ENCODE measurements at places on chromosomes 3 and 15.

- DNase-seq = no peak
Measured at GRCh38 chr3:10279384-10280176, 13.2 kb downstream of the GHRL start.

DNA sequence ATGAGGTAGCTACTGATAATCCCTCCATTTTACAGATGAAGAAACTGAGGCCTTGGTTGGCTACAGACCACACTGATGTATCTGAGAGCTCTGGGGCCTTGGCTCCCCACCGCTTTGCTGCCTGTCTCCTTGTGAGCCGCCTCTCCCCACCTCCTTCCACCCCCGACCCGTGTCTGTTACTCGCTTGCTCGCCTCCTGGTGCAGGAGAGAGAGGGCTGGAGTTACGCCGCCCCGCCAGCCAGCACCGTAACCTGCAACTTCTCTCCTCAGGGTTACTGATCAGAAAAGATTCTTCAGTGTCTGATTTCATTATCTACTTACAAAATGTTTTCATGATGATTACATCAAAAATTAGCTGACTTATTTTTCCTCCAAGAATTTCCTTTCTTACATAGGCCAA lies 34.1 kb downstream of the TM2D3 start:
- no peak for DNase-seq

DNA sequence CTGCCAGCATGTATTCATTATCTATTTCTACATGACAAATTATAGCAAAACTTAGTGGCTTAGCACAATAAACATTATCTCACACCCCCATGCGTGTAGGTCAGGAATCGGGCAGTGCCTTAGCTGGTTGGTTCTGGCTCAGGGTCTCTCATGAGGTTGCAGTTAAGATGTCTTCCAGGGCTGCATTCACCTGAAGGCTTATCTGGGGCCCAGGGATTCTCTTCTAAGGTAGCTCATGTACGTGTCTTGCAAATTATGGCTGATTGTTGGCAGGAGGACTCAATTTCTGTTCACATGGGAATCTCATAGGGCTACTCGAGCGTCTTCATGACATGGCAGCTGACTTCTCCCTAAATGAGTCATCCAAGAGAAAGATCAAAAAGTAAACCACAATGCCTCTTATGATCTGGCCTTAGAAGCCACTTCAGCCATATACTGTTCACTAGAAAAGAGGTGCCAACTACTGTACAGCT lies 42.9 kb upstream of the TSC22D2 start:
- DNase-seq = no peak

DNA sequence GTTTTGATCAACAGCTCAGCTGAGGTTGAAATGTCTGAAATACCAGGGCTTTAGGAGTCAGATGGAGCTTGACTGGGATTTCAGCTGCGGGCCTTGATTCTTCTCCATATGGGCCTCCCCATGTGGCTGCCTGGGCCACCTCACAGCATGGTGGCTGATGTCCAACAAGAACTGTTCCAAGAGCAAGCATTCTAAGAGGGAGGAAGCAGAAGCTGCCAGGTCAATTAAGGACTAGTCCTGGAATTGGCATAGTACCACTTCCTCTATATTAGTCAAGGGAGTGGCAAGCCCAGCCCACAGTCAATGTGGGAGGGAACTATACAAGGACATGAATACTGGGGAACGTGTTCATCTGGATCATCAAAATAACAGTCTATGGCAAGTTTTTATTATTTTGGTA lies 181.7 kb upstream of the ANKRD28 start:
- DNase-seq = no peak

DNA sequence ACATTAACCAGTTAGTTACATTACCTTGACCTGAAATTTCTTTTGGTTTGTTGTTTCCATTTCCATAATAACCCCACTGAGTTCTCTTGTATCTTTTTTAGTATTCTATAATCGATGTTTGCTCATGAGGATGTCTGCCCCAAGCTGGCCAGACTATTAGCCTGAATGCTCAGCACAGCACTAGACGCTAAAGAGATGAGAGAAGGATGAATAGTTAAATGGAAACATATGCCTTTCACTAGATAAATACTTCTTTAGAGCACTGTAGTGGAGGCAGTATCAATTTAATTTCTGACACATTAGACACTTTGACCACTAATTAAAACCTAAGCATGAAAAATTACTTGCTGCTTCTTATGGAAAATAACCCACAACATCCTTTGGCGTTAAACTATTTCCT lies 654.9 kb upstream of the KCNMB2 start:
- no peak for DNase-seq

GRCh38 chr3:52339612-52340011 lies 23.5 kb downstream of the DNAH1 start:
- DNase-seq = no peak

DNA sequence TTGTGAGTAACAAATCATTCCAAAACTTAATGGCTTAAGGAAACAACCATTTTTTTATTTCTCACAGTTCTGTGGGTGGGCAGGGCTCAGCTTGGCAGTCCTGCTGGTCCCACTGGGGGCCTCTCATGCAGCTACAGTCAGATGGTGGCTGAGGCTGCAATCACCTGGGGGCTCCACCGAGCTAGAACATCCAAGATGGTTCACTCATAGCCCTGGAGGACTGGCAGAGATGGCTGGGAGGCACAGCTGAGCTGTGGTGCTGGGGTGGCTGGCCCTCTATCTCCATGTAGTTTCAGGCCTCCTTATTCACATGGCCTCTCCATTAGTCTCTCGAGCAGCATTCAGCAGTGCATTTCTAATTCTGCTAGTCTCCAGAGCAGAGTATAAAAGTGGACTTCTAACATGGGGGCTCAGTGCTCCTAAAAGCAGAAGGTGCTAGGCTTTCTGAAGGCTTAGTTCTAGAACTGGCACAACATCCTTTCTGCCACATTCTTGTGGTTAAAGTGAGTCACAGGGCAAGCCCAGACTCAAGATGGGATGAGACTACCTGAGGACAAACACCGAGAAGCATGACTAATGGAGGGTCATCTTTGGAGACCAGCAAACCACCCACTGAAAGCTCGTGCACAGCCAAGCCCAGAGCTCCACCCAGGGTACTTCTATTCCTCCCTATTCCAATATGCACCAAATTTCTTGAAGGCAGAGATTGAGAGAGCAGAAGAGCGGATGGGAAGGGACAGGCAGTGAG lies 6.3 kb downstream of the CAV3 start:
- no peak for DNase-seq

- no peak for DNase-seq
Measured at GRCh38 chr3:8298021-8298954, 203.3 kb upstream of the LMCD1 start.

- no peak for DNase-seq
Measured at GRCh38 chr15:63345391-63345752, 36.3 kb downstream of the CA12 start.

- DNase-seq = no peak
Measured at GRCh38 chr3:141285570-141285969, 53.9 kb downstream of the PXYLP1 start.

DNA sequence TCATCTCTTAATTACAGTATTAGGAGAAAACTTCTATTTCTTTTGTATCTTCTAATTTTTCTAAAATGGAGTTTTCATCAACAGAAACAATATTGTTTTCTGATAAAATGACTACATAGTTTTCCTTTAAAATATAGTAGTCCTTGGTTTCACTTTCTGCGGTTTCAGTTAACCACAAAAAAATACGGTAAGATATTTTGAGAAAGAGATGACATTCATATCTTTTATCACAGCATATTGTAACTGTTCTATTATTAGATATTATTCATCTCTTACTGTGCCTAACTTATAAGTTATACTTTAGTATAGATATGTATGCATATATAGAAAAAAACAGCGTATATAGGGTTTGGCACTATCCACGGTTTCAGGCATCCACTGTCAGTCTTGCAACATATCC lies 2.3 kb downstream of the B4GALT4 start:
- DNase-seq = no peak

DNA sequence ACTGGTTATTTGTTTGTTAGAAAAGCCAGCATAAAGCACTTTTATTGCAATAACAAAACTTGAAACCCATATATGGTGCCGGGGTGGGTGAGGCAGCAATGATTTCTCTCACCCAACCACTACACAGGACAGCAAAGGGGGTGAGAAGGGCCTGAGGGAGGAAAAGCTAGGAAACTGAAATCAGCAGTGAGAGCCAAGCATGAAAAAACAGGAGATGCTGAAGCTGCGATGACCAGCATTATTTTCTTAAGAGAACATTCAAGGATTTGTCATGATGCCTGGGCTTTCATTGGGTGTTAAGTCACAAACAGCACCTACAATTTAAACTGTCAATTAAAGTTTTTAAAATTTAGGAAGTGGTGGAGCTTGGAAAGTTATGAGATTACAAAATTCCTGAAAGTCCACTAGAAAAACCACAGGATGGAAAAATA lies 11.9 kb upstream of the TM4SF4 start:
- no peak for DNase-seq

DNA sequence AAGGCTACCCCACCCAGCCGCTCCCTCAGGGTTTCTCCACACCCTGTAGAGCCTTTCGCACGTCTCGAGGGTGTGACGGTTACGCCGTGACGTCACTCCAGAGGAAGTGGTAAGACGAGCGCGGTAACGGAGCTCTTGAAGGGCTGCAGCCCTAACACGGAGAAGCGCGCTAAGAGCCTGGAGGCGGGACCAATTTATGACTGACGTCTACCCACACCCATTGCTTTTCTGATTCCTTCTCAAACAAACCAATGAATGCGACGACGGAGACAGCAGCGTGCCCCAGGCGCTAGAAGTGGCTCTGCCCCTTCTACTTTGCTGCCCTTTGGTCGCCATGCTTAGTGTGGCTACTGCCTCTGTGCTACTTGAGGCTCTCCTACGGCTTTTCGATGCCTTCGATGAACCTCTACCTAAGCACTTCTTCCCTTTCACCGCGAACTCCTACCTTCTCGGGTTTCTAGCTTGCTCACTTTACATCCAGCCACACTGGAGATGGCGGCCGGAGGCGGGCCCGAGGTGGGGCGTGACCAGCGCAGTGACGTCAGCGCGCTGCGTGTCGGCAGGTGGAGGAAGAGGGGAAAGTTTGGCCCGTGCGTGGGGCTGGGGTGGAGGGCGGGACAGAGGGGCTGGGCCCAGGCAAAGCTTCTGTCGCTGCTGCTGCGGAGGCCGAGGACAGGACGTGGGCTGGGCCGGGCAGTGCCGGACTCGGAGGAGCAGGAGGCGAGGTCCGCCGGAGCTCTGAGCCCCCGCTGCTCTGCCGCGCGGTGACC lies at the start of gene OXSR1:
OXSR1 (plus strand) TSS at position 586 of the 770 bp plus-strand sequence. CDS start 340 bp downstream, outside the sequence.
- peak; percentile 95 for DNase-seq

- DNase-seq = no peak
Measured at GRCh38 chr15:62783303-62783957, 259.1 kb upstream of the TPM1 start.

DNA sequence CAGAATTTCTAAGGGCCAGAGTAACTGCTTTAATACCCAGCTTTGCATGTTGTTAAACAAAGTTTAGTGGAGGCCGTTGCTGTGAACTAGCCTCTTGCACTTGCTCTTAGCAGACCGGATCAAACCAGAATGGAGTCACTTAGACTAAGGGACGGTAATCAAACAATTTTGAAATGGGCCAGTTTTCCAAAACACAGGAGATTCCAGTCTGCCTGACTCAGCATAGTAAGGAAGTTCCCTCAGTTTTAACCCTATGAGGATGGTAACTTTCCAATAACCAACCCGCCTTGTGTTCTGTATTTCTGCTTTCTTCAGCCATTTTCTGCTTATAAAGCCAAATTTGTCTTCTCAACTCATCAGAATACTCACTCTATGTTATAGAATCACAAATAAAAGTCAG lies 77.2 kb upstream of the WDR72 start:
- no peak for DNase-seq
